OCI-LY7 (cell line): ENCODE measurements at places on chromosomes 1 and 21.

GRCh38 chr1:25520446-25521061, 22.9 kb upstream of the LDLRAP1 start:
- peak; percentile 80 for DNase-seq

- no peak for DNase-seq
These were observed 62.0 kb downstream of the TOR1AIP2 start for GRCh38 chr1:179815641-179816040.

DNA sequence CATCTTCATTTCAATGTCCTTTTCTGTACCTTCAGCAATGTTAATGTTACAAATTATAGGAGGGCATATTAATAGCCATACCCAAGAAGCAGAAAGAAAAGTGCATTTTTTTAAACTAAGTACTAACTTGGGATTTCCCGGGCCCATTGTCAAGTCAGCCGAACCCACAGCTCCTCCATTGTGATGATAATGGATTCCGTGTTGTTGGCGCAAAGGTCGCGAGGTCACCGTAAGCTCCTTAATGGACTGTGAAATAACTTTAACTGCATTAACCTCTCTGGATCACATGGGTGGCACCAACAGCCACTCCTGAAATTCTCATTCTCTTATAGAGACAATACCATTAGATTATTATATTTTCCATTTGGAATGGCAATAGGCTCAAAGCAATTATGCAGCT, 250.6 kb upstream of the RRP15 start:
- no peak for DNase-seq

DNA sequence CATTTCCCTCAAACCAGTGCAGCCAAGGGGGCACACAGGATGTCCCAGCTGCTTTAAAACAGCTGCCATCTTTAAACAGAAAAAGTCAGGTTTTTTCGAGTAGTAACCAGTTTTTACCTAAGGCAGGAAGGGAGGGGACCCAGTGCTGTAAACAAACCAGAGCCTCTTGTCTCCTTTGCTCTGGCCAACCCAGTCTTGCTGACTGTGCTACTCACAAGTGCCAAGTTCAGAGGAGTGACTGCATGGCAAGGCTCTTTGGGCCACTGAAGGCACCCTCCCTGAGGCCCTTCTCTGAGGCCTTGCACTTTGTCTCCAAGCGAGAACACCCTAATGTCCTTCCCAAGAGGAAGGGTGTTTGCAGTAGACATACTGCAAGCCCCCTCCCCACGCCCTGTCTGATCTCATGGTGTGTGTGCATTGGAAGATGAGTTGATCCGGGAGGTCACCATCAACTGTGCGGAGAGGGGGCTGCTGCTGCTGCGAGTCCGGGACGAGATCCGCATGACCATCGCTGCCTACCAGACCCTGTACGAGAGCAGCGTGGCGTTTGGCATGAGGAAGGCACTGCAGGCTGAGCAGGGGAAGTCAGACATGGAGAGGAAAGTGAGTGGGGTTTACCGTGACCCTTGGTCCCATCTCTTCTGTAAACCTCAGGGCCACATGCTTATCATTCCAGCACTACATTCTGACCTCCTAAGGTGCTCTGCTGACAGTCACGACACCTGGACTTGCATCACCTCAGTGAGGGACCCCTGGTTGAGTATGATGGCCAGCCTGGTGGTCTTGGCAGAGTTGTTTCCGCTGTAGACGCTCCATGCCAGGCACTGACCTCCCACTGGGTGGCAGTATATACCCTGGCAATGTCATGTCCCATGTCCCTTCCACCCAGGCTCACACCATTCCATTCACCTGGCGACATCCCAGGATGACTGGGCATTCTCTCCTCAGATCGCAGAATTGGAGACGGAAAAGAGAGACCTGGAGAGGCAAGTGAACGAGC, 4.7 kb downstream of the DNALI1 start:
- DNase-seq = peak; percentile 64

DNA sequence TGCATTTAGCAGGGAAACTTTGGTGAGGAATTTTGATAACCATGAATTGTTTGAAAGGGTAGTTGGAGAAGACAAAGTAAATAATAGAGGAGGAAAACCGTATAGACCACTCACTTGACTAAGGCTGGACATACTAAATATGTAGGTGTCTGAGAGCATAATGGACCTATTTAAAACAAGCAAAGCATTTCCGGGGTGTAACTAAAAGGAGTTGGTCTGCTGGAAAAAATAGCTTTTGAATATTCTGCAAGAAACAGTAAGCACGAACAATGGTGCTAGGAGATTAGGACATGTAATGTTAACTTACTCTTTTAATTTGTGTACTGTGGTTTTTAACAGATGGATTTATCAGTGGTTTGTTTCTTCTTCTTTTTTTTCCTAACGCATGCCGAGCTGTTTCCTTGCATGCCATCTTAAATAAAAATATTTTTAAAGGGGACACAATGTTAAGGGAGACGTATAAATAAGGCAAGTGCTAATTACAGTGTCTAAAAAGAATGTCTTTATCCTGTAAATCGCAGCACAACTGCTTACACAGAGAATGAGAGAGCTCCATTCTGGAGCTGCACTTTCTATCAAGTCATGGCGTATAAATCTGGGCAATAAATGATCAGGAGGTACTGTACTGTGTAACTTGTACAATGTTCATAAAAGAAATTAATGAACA, 492.1 kb downstream of the LMO4 start:
- DNase-seq = no peak

DNA sequence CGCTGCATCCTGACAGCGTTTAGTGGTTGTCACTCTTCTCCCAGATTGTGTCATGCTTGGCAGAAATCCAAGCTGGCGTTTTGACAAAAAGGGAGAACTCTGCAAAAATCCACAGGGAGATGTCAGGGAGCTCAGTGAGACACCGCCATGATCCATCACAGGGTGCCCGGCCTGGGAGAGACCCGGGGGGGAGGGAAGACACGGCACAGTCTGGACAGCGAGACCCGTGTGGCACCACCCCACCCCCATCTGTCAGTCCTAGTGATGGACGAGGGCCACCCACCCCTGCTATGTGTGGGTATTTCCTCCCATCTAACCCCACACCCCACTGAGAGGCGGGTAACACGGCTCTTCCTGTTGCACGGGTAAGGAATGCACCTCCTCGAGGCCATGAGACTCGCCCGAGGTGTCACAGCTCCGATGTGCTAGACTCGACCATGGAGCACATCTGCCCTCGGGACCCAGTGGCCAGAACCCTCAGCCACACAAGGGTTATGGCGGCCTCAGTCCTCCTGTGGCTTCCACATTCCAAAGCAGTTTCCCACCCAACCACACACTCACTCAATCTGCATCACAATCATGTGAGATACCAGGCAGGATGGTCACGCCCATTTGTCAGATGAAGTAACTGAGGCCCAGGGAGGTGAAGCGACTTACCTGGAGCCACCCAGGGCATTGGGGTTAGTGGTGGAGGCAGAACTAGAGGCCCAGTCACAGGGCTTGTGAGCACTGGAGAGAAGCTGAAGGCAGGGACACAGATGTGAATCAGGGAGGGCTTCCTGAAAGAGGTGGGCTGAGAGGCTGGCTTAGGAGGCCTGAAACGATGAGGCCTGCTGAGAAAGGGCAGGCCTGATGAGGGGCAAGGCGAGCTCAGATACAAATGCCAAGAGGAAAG, 688.5 kb downstream of the MATN1 start:
- no peak for DNase-seq

DNA sequence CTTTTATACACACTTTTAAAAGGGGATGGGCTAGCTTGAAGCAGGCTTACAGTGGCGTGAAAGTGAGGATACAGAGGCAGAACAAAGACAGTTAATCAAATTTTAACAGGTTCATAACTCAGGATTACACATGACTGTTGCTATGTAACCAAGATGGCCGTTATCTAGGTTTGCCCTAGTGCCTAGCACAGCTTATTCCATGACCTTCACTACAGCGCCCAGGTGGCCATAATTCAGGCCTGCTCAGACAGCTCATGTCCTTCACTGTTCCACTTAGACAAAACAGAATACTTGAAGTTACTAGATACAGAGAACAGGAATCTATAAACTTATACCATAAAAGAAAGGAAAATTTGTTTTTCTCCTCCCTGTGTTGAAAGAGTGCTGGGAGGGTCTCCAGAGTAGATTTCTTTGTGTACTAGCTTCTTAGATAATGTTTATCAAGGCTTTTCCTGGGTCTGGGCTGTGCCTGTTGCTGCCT, 6.2 kb upstream of the SPRR2F start:
- no peak for DNase-seq

- DNase-seq = no peak
These were observed 54.2 kb upstream of the RGS7 start for GRCh38 chr1:241411056-241411775.

DNA sequence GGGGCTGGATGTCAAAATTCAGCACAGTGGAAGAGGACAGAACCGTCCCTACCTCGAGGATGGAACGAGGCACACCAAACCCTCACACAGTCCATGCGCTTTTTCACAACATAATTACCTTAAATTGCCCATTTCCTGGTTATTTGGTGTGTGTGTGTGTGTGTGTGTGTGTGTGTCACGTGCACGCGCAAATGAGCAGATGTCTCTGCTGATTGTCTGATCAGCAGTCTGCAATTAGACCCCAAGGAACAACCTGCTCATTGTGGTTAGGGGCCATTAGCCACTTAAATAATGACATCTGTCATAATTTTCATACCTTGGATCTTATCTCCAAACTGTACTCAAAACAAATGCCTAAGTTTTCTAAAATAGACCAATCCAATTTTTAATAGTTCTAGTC, 23.2 kb downstream of the AVPR1B start:
- DNase-seq = no peak

GRCh38 chr1:226846786-226847185, 23.6 kb upstream of the PSEN2 start:
- no peak for DNase-seq

DNA sequence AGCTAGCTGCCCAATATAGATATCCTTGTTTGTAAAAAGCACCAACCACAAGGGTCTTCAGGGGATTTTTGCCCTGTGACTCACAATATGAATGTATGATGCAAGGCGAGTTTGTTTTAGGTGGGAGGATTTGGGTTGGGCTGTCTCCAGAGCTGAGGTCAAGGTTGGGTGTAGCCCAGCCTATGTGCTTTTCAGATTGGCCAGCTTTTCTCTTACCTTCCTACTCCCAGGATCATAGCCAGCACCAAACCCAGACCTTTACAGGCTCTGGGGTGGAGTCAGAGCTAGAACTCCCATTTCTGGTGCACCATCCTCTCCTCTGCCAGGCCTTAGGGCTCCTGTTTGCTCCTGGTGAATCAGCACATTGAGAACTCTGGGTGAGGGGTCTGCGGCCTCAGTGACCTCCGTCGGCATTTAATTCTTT, 55.6 kb upstream of the GCLM start:
- DNase-seq = no peak

DNA sequence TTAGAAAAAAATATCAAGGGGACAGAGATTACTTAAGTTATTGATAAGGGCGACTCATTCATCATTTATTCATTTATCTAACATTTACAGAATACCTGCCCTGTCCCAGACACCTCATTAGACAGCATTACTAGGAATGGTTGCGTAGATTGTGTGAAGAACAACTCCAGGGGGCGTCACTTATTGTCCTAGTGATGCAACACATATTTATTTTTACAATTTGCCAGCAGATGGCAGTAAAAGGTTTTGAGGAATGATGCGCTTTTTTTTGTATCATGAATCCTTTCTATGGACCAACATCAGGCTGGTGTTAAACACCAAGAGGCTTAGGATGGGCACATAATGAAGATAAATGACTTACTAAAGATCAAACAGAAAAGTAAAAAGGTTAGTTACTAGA, 5.5 kb downstream of the NCAM2 start:
- peak; percentile 1 for DNase-seq

GRCh38 chr1:196494766-196495165, 113.5 kb downstream of the KCNT2 start:
- DNase-seq = no peak

DNA sequence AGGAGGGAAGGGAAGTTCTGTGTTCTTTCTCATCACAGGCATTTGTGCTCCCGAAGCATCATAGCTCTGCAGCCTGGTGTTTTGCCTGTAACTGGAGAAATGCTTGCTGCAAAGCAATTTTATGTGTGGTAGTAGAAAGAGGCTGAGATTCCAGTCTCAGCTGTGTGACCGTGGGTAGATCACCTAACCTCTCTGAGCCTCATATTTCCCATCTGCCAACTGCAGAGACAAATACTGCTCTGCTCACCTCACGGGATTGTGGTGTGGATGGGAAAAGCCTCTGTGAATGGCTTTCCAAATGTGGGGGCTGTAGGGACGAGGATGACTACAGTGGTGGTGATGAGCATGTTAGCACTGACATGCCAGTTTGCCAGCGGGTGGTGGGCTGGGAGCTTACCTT, 84.0 kb downstream of the MDM4 start:
- no peak for DNase-seq

DNA sequence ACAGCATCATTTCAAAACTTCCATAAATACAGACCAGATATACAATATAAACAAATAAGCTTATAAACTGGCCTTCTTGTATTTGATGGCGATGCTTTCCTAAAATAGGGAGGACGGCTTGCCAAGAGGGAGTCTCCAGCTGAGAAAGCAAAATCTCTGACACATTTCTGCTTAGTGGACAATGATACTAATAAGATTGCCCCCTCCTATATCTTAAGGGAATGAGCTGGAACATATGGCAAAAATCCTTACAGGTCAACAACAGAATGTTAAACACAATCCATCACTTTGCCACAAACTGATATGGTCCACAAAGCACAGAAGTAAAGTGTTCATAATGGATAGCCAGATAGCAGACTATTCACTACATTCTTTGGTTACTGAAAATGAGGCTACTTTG, 7.1 kb upstream of the GADD45A start:
- no peak for DNase-seq
